ENCODE measurements at places on chromosomes 2 and 18.
A peak's percentile ranks its signal among the peaks of the same experiment; 100 is the strongest.

DNA sequence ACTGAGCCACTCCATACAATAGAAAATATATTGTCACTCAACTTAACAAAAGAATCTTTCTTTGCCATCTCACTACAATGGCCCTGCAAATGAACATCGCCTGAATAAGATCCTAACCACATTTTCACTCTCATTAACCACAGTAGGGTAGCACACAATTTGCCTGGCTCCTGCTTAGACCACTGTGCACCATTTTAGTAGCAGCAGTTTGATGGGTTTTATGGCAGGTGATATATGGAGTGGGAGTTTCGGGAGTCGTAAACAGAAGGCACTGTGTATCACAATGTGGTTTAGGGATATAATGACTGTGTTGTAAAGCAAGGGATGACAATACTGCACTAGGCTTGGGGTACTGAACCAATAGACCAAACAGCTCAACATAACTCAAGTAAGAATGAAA, 617.4 kb downstream of the BCL11A start:
- DNase-seq, result no peak
- H3K27me3 ChIP-seq, result no peaks in the 10 kb centered on the region
- no peaks in the 10 kb centered on the region for H3K36me3 ChIP-seq
- H3K4me1 ChIP-seq, result no peaks in the 10 kb centered on the region
- H3K27ac ChIP-seq, result no peak overlapping the region

DNA sequence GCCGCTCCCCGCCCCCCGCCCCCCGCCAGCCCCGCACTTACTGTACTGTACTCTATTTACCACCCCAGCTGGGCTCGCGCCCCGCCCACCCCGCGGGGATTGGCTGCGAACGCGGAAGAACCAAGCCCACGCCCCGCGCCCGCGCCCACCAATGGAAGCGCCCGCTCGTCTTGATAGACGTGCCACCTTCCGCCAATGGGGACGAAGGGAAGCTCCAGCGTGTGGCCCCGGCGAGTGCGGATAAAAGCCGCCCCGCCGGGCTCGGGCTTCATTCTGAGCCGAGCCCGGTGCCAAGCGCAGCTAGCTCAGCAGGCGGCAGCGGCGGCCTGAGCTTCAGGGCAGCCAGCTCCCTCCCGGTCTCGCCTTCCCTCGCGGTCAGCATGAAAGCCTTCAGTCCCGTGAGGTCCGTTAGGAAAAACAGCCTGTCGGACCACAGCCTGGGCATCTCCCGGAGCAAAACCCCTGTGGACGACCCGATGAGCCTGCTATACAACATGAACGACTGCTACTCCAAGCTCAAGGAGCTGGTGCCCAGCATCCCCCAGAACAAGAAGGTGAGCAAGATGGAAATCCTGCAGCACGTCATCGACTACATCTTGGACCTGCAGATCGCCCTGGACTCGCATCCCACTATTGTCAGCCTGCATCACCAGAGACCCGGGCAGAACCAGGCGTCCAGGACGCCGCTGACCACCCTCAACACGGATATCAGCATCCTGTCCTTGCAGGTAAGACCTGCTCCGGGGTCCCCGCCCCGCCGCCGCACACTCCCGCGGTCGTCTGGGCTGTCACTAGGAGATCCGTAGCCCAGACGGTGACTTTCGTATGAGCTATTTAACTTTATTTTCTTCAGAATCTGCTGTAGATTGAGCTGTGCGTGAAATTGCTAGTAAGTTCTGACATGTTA, at the start of gene ID2:
Gene ID2, plus strand, starts transcription at position 271 of the 907 bp plus-strand sequence. Its CDS starts 110 bp downstream, at position 381.
- peak within 1 kb of the TSS; percentile 74 for H3K4me3 ChIP-seq
- no peaks in the 10 kb centered on the region for H3K36me3 ChIP-seq
- no peaks in the 10 kb centered on the region for H3K27me3 ChIP-seq
- peaks cover 42% of the 10 kb centered on the region for H3K4me1 ChIP-seq
- peak within 1 kb of the TSS; percentile 98 for H3K27ac ChIP-seq

DNA sequence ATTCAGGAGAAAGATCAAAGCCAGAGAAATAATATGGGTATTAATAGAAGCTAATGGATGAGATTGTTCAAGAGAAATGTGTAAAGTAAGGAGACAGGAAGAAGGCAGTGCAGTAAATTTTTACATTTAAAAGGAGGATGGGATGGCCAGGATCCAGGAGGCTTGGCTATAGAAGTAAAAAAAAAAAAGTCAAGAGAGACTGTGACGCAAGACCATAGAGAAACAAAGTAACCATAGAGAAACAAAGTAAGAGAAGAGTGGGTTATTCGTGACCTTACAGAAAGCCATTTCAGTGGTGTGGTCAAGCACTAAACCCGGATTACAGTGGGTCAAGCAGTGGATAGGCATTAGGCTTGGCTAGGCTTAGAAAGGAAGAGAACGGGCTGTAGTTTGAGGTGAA, 10.5 kb upstream of the FAM171B start:
- H3K4me3 ChIP-seq, result no peak overlapping the region
- peaks cover 1% of the 10 kb centered on the region for H3K36me3 ChIP-seq
- no peak for DNase-seq
- H3K27ac ChIP-seq, result no peak overlapping the region

DNA sequence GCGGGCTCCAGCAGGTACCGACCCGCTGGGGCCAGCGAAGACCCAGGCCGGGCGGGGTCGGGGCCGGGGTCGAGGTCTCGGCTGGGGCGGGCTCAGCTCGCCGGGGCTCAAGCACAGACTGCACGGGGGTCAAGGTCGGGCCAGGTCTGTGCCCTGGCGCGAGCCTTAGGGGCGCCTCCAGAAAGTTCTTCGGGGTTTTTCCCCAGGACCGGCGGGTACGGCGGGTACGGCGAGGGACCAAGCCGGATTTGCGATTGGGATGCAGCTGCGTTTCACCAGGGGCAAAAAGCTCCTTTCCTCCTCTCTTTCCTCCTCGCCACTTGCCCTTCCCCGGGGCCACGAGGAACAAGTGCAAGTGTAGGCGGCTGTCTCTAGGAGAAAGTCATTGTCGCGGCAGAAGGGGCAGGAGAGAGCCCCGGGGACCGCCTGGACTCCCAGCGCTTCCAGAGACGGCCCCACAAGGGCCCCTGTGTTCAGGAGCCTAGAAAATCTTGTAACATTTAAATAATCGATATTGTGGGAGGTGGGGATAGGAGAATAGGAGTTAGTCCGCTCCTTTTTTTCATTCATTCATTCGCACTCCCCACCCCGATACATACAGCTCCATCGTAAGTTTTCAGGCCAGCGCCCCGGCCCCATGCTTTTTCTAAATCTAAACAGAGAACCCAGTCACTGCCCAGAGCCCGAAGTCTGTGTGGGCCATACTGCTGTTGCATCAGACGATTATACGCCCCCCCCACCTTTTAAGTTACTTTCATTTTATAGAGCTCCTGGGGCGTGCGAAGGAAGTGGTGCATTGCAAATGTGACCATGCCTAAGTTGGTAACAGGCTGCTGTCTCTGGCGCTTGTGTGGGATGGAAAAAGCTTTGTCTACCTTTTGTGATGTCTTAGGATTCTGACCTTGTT, 679 bp downstream of the PMAIP1 start:
- H3K4me1 ChIP-seq, result peaks cover 45% of the 10 kb centered on the region
- H3K4me3 ChIP-seq, result peak overlapping the region; percentile 62
- DNase-seq, result peak; percentile 44
- peaks cover 4% of the 10 kb centered on the region for H3K36me3 ChIP-seq

DNA sequence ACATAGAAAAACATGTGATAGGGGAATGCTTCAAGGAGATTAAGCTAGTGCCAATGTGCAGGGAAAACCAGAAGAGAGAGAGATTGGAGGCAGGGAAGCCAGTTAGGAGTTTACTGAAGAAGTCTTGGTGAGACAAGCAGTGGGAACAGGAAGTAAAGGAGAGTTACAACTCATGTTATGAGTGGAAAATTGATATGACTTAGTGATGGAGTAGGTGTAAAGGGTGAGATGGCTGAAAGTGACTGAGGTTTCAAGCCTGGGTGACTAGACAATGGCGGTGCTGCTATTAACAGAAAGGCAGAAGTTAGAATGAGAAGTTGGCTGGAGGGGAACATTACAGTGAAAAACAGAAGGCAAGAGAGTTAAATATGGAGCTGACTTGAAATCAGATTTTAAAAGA, 16.5 kb downstream of the DOK1 start:
- no peak overlapping the region for H3K27ac ChIP-seq
- peaks cover 5% of the 10 kb centered on the region for H3K4me1 ChIP-seq
- no peak overlapping the region for H3K4me3 ChIP-seq

DNA sequence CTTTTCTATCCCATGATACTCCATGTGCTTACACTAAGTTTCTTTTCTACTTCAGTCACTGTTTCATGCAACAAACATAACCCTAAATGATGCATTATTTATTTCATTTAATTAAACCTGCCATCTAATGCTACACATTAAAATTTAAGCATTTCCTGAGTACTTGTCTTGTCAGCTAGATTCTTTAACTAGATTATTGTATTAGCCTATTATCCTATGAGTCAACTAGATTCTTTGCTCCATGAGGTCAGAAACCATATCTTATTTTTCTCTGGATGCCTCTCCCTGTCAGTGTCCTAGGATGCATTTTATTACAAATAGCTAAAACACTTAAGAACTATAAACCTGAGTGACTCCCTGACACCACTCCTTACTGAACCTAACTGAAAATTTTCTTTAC, 652.4 kb downstream of the SLC4A3 start:
- no peak overlapping the region for H3K4me3 ChIP-seq
- DNase-seq, result no peak
- no peaks in the 10 kb centered on the region for H3K36me3 ChIP-seq
- H3K27ac ChIP-seq, result no peak overlapping the region
- H3K27me3 ChIP-seq, result peaks cover 3% of the 10 kb centered on the region

DNA sequence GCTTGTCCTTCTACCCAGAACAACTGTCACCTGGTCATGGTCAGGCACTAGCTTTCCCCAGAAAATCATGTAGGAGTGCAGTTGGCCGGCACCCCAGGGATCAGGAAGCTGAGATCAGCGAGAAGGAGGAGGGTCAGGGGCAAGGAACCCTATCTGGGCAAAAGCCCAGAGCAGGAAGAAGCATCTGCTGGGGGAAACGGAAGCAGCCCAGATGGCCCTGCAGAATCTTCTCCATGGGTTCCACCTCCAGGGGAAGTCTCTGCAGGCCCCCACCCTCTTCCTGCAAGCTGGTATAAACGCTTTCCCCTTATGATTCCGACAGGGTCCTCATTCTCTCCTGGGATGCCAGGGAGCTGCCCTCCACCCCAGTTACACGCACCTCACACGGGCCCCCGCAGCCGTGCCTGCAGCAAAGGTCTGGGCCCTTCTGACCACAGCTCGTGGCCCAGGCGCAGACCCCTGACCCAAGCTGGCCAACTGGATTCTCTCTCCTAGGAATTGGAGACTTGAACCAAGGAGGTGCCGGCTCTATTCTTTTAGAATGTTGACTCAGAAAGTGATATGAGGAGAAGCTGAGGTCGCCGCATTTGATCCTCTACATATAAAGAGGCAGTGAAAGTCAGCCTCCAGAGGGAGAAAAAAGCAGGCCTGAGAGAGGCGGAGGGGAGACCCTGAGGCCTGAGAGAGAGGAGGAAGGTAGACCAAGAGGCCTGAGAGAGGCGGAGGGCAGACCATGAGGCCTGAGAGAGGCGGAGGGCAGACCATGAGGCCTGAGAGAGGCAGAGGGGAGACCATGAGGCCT, 71.0 kb downstream of the STPG4 start:
- no peaks in the 10 kb centered on the region for H3K36me3 ChIP-seq
- no peaks in the 10 kb centered on the region for H3K27me3 ChIP-seq
- peaks cover 22% of the 10 kb centered on the region for H3K4me1 ChIP-seq
- H3K27ac ChIP-seq, result peak overlapping the region; percentile 48

GRCh38 chr18:45666006-45666405, 50.7 kb downstream of the SLC14A2 start:
- DNase-seq, result no peak
- no peaks in the 10 kb centered on the region for H3K27me3 ChIP-seq
- H3K27ac ChIP-seq, result peak overlapping the region; percentile 16
- no peaks in the 10 kb centered on the region for H3K36me3 ChIP-seq

DNA sequence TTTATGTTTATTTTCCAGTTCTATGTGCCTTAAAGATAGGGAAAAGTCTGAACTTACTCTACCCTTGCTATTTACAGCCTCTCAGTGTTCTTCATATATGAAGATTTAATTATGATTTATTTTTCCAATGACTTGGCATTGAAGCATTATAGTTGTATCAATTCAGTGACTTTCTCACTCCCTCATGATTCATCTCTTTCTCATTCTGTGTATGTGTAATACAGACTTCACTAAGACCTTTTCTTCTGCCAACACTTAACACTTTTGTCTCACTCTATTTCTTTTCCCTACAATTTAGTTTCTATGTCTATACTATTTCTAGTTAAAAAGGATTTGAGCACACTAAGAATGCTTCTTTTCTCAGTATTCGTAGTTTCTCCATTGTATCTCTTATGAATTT, 1470.3 kb upstream of the ACVR2A start:
- no peaks in the 10 kb centered on the region for H3K36me3 ChIP-seq
- no peak overlapping the region for H3K27ac ChIP-seq
- H3K27me3 ChIP-seq, result no peaks in the 10 kb centered on the region
- no peak for DNase-seq

- H3K36me3 ChIP-seq, result no peaks in the 10 kb centered on the region
- H3K4me3 ChIP-seq, result peak overlapping the region; percentile 35
- no peak overlapping the region for H3K27ac ChIP-seq
- H3K4me1 ChIP-seq, result peaks cover 77% of the 10 kb centered on the region
Measured at GRCh38 chr2:170818036-170818751, 1.5 kb downstream of the GAD1 start.

DNA sequence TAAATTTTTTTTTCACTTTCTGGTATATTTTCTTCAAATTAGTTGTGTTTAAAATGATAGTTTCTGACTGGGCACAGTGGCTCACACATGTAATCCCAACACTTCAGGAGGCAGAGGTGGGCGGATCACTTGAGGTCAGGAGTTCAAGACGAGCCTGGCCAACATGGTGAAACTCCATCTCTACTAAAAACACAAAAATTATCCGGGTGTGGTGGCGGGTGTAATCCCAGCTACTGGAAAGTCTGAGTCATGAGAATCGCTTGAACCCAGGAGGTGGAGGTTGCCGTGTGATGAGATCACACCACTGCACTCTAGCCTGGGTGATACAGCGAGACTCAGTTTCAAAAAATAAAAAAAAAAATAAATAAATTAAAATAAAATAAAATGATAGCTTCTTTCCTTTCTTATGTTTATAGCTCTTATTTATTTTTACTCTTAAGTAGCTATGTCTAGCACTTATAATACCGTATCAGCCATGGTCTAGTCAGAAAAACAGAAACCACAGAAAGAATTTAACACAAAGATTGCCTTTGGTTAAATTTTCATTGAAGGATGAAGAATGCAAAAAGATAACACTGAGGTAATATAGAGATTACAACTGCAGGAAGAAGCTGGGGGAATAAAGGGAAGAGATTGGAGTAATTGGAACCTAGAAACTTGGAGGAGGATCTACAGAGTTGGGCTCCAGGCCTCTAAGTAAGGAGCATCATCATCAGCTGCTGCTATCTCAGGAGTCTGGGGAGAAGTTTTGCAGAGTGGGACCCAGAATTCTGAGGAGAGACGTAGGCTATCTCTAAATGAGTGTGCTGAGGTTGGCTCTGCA, 54.7 kb upstream of the MBOAT2 start:
- no peaks in the 10 kb centered on the region for H3K36me3 ChIP-seq
- DNase-seq, result no peak
- no peak overlapping the region for H3K4me3 ChIP-seq
- H3K27me3 ChIP-seq, result no peaks in the 10 kb centered on the region
- H3K27ac ChIP-seq, result no peak overlapping the region
- H3K4me1 ChIP-seq, result no peaks in the 10 kb centered on the region

- H3K4me1 ChIP-seq, result peaks cover 4% of the 10 kb centered on the region
- H3K27ac ChIP-seq, result no peak overlapping the region
- no peak for DNase-seq
- H3K36me3 ChIP-seq, result no peaks in the 10 kb centered on the region
Measured at GRCh38 chr18:70374154-70374553, 85.3 kb downstream of the SOCS6 start.

- peaks cover 16% of the 10 kb centered on the region for H3K4me1 ChIP-seq
- DNase-seq, result no peak
- H3K27me3 ChIP-seq, result no peaks in the 10 kb centered on the region
- no peak overlapping the region for H3K27ac ChIP-seq
- H3K36me3 ChIP-seq, result no peaks in the 10 kb centered on the region
Measured at GRCh38 chr2:158499383-158499782, 42.6 kb downstream of the PKP4 start.

Data from stomach (tissue), 19 donors.